ENCODE measurements at places on chromosomes 11 and 22.

GRCh38 chr11:57248780-57249383, 11.8 kb upstream of the APLNR start:
- peak; percentile 36 for DNase-seq

GRCh38 chr11:79264284-79264683, 176.5 kb downstream of the TENM4 start:
- no peak for DNase-seq

GRCh38 chr11:1827095-1827813, 7.5 kb upstream of the SYT8 start:
- peak; percentile 58 for DNase-seq

GRCh38 chr11:61972112-61972671, 4.8 kb upstream of the FTH1 start:
- DNase-seq: no peak

- DNase-seq: no peak
Measured at GRCh38 chr11:64621283-64622019, 30.4 kb downstream of the SLC22A12 start.

- no peak for DNase-seq
Measured at GRCh38 chr11:71999362-71999761, 653 bp downstream of the IL18BP start.

- DNase-seq: no peak
Measured at GRCh38 chr11:64546600-64546999, 44.4 kb upstream of the SLC22A12 start.

GRCh38 chr22:38267086-38267485, 5.7 kb downstream of the TMEM184B start:
- no peak for DNase-seq

DNA sequence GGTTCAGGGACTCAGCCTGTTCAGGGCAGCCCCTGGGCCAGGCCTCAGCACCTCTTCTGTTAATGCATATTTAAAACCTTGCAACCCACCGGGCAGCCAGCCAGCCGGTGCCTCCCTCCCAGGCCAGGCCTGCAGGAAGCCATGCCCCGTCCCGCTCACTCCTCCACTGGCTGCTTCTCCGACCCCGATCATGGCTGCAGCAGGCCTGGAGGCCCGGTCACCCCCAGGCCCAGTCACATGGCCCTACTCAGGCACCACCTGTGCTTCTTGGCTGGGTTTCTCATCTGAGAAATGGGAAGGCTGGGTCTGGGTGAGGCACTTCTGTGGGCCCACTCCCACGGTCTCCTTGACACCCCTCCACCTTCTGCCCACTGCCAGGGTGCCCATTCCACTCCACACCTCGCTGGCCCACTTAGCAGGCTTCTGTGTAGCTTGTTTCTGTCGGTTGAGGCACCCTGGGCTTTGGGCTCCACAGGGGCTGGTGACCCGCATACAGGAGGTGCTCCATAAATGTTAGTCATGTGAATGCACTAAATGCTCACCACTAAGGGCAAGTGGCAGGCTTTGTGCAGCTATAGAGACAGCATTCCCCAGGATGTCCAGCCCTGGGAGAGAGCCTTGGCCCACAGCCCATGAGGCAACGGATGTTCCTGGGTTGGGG, 11.4 kb downstream of the RTN4R start:
- DNase-seq: no peak

- DNase-seq: no peak
Measured at GRCh38 chr11:1206391-1207271, 16.2 kb upstream of the MUC5B start.

DNA sequence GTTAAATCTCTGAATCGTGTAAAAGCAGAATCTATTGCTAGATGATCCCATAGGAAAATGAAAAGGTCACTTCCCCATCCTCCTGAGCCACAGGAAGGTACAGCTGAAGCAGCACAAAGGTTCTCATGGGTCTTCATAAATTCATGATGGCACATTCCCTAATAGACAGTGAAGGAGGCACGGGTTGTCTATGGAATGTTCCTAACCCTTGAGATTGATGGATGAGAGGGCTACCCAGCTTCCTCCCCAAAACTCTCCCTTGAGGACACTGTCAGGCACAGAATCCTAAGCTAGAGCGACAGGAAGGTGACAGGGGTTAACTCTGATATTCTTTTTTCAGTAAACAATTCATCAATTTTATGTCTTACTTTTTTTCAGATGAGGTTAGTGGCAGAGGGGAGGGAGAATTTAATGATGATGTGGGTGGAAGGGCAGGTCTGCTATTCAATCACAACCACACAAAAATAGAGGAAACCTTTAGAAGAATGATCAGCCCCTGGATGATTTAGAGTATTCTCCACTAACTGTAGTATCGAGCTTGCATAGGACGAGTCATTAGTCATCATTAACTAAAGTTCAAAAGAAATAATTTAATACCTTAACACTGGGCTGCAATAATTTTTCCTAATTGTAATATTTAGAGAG, 33.1 kb downstream of the SEZ6L start:
- no peak for DNase-seq

Measured in SW 1271 (cell line).